ENCODE measurements at places on chromosomes 2 and 18.
A peak's percentile ranks its signal among the peaks of the same experiment; 100 is the strongest.

- DNase-seq = no peak
Observed at GRCh38 chr18:53115876-53116585, 776.0 kb downstream of the DCC start.

GRCh38 chr18:63244607-63245006, 75.0 kb downstream of the BCL2 start:
- DNase-seq = no peak

DNA sequence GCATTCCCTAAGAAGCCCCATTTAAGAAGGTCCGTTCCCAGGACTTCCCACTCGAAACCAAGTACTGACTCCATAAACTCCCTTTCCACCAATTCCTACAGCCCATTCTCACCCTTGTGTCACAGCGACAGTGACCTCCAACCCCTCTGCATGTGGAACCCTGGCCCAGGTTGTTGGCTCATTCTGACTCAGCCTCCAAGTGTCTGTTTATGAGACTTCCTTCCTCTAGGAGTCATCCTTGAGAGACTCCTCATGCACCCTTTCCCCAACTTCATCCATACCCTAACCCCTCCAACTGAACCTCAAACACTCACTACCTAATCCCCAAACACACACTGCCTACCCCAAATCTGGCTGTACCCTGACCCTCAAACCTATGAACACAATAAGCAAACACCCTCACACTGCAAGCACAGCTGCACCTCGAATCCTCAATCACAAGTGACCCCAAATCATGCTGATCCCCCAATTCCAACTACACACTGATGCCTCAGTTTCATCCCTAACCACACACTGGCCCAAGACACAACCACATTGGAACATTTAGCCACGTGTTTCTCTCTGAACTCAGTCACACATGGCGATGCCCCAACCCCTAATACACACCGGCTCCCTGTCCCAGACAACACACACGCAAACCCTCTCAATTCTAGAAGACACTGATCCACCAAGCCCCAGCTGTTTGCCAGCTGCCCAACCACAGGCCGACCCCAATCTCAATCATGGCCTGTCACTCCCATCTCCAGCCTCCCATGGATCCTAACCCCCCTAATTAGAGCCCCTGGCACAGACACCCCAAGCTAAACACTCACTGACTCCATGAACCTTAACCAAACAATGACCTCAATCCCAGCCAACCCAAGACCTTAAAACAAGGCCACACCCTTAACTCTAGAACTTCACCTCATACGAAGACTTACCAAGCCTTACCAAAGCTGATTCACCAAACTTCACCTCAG, 219.6 kb downstream of the CYP26B1 start:
- no peak for DNase-seq

DNA sequence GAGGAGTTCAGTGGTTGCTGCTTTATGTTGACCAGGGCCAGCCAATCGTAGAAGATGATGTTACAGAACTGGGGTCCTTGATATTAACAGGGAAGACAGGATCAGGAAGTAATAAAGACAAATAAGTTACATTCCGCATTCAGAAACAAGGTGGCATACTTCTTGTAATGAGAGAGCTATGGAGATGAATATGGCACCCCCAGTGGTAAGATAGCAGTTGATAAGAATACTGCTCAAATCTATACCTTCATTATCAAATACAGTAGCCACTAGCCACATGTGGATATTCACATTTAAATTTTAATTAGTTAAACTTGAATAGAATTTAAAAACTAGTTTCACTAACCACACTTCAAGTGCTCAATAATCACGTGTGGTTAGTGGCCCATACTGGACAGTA, 290.4 kb upstream of the RBMS1 start:
- DNase-seq = no peak

DNA sequence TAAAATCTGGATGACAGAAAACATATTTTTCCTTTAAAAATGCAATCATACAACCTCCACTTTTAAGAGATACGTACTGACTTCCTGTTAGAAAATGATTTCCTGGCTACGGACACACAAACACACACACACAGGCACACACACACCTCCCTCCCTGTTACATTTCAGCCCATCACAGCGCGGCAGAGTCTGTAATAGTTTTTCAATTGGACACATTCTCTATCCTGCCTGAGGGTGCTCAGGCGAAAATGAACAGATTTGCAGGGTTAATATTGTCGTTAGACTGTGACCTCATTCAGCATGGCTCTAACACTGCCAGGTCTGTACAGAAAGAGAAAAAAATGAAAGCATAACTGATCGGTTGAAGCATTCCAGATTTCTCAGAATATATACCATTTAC, 45.0 kb downstream of the KCTD1 start:
- no peak for DNase-seq

DNA sequence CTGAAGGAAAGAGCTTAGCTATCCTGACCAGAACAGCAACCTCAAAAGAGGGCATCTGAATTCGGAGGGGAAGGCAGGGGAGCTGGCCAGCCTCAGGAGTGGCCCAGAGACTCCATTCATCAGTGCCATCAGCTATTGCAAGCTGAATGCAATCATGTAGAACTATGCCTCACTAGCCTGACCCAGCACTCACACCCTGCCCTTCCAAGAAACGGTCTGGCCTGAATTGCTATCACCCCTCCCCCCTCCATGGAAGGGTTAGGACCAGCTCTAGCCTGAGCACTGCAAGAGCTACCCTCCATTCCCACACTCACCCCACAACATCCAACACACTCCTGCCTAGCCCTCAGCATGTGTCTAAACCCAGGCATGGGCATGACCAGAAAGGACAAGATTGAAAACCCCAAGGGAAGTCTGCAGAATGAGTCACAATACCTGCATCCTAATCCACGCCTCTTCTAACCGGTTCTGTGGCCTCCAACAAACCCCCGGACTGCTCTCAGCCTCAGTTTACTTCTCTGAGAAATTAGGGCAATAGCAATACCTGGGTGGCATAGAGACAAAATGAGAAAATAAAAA, 120.3 kb downstream of the BCL11A start:
- no peak for DNase-seq

- DNase-seq = no peak
Observed at GRCh38 chr2:134244086-134244485, 9.8 kb upstream of the MGAT5 start.

GRCh38 chr2:187017438-187017837, 168.5 kb upstream of the ZSWIM2 start:
- no peak for DNase-seq

DNA sequence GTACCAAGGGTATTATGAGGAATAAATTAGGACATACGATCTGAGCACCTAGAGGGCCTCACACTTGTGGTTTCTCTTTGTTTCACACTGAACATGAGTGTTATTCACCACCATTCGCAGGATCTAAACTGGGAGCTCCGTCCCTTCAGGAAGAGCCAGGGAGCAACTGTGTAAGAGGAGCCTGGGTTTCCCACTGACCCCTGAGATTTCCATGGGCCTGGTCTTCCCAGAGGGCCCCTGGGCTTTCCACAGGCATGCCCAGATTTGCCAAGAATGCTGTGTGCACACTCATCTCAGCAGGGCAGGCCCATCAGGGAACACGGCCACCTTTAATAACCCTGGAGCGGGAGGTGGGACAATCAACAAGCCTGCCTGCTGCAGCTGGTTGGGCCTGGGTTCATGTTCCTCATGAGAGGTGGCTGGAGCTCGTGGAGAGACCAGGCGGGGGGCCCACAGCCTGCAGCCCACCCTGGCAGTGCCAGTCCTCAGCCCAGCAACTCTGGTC, 416.8 kb upstream of the MYT1L start:
- no peak for DNase-seq

DNA sequence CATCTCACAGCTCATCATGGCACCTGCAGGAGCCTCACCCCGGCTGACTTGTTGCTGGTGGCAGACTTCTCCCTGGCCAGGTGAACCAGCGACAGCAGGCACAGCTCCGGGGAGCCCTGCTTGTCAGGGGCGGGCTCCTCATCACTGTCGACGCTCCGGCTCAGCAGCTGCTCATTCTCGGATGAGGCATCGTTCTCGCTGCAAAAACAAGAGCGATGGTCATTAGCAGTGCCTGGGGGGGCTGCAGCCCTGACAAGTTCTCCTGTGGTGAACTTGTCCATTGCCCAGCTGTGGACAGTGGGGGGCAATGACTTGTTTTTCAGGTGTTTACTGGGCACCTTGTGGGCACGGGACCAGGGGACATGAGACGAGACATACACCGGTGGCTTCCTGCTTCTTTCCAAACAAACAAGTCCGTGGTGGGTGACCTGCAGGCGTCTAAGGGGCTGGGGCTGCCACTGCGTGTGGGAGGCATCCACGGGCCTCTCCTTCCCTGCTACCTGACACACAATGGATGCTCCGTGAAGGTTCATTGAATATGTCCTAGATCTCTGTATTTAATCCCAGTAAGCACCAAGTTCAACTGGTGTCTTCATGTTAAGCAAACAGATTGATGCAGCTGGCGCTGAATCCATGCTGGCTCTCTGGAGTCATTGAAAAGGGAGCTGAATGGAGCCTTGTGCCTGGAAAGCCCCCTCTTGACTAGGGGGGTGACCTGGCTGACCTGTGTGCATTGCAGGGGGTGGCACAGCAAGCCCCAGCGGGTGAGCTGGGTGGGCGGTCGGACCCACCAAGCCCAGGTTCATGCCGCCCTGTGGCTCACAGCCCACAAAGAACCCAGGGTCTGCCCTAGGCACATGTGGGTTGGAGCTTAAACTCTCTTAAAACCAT, 81.0 kb downstream of the EDAR start:
- no peak for DNase-seq

- DNase-seq = no peak
Observed at GRCh38 chr2:203756161-203756560, 49.7 kb downstream of the CD28 start.

DNA sequence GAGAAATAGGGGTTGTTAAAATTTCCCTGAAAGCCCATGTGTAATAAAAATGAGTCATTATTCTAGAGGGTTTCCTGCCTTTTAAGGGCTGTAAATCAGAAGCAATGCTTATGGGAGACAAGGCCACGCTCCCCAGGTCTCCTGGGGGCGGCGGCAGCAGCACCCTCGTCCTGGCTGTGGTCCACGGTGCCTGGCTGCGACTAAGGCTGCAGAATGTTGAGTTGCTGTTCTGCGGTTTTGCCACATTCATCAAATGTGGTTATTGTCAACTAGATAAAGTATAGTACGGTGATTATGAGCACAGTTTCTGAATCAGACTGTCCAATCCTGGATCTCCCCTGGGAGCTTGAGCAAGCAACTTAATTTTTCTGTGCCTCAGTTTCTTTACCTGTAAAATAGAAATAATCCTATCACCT, 11.9 kb upstream of the AGFG1 start:
- DNase-seq = peak; percentile 77

DNA sequence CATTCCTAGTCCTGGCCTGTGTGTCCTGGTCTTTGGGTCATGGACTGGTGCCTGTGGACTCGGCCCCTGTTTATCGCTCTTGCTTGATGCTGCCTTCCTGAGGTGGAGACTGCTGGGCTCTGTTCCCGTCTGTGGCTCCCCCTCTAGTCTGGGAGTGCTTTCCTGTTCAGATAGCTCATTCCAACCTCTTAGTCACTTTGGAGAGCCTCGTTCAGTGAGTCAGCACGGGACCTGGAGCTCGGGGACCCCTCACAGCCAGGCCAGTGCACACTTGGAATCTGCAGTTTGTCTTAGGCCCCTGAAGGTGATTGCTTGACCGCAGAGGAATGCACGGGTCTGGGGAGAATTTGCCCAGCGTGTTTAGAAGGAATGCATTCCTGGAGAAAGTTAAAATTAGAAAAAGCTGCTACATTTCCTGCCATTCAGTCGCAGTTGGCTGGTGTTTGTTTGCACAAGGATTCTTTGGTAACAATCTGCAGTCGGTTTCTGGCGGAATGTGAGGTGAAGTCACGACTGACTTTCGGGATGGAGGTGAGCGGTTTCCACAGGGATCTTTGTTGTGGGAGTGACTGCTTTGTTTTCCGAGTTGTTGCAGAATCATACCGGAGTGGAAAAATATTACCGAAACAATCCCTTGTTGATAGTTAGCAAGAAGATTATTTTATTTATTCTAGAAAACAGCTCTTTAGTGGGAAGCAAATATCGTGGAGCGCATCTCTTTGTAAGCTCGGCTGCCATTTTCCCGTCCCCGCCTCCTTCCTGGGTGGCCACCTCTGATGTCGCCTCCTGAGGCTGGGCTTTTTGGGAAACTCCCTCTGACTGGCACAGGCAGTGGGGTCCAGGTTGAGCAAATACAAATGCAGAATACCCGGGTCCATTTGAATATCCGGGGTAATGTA, 29.6 kb downstream of the SH3BP4 start:
- DNase-seq = no peak

- DNase-seq = no peak
Observed at GRCh38 chr18:47936952-47937351, 6.5 kb upstream of the SMAD2 start.

DNA sequence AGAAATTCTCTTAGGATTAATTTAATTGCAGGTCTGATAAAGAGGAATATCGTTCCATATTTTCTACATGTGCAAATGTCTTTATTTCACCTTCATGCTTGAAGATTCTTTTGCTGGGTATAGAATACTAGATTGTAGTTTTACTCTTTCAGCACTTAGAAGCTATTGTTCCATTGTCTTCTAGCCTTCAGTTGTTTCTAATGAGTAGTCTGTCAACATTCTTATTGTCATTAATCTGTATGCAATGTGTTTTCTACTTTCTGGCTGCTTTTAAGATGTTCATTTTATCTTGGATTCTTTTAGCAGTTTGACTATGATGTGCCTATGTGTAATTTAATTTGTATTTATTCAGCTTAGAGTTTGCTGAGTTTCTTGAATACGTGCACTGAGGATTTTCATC, 64.3 kb upstream of the ZNF385B start:
- DNase-seq = no peak
